ENCODE measurements at places on chromosomes 16 and 17.
A peak's percentile ranks its signal among the peaks of the same experiment; 100 is the strongest.

- no peak for DNase-seq
These were observed 70.7 kb upstream of the GNAO1 start for GRCh38 chr16:56120447-56121155.

GRCh38 chr17:14211246-14211645, 25.4 kb downstream of the CDRT15 start:
- DNase-seq, result no peak

- DNase-seq, result no peak
These were observed 531.8 kb upstream of the CDH5 start for GRCh38 chr16:65834688-65835087.

DNA sequence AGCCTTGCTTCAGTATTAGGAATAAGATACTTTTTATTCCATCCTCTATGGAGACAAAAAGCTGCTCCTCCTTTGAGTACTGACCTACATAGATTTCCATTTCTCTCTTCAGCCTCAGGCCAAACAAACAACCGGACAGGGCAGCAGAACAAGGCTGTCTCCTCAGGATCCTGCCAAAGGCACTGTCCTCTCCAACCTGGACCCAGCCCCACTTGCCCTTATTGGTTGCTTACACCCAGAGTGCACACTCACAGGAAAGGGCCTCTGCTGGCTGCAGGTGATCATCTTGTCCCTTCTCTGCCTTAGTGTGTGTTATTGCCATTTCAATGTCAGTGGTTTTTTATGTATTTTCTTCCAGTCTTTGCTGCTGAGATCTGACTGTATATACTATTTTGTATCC, 26.6 kb downstream of the LIG3 start:
- no peak for DNase-seq

- peak; percentile 32 for DNase-seq
These were observed 124.9 kb downstream of the METRNL start for GRCh38 chr17:83204230-83204725.

DNA sequence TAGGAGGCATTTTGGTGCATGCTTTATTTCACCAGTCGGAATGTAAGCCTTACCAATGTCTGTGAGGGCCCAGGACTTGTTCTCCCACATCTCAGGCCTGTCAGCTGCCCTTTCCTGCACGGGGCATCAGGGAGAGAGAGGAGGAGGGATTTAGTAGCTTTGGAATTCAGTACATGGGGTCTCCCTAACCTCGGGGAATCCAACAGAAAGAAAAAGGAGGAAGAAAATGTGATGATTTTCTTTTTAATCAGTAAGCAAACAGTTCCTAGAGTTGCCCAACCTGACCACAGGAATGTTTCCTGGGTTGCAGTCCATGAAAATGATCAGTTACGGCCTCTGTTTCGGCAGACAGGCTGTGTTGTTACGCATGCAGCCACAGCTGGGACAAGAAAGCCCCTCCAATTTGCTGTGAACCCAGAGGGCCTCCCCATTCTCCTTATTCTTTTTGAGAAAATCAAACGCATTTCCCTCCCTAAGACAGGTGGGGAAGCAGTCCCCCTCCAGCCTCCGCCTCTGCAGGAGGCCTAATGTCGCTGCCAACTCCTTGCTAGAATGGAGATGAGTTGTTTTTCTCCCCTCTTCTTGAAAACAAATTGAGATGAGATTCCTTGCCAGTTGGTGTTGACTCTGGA, 53.1 kb upstream of the TANGO6 start:
- DNase-seq, result no peak

DNA sequence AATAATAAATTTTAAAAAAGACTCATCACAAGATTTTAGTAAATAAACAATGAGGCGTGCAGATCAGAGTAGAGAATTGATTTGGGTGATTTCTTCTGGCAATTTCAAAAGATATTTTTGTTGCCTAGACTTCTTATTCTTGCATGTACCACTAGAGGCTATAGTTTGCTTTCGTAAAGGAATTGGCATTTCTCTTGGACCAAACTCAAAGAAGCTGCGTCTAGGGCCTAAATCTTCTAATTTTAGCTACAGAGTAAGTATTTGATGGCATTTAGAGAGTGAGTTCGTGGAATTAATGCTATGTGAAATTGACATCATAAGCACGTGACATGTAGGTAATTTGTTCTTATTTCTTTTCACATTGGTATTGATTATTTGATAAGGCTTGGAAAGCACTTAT, 24.4 kb upstream of the ABCC11 start:
- DNase-seq, result no peak

GRCh38 chr16:79609861-79610260, 9.3 kb upstream of the MAF start:
- DNase-seq, result no peak

GRCh38 chr16:81755915-81756614, 23.0 kb upstream of the PLCG2 start:
- DNase-seq, result no peak

GRCh38 chr17:40352779-40353394, 11.7 kb downstream of the GJD3 start:
- no peak for DNase-seq

GRCh38 chr17:48100591-48101011, 677 bp downstream of the CBX1 start:
- no peak for DNase-seq

- no peak for DNase-seq
These were observed 62.0 kb upstream of the AMZ2 start for GRCh38 chr17:68185820-68186219.

DNA sequence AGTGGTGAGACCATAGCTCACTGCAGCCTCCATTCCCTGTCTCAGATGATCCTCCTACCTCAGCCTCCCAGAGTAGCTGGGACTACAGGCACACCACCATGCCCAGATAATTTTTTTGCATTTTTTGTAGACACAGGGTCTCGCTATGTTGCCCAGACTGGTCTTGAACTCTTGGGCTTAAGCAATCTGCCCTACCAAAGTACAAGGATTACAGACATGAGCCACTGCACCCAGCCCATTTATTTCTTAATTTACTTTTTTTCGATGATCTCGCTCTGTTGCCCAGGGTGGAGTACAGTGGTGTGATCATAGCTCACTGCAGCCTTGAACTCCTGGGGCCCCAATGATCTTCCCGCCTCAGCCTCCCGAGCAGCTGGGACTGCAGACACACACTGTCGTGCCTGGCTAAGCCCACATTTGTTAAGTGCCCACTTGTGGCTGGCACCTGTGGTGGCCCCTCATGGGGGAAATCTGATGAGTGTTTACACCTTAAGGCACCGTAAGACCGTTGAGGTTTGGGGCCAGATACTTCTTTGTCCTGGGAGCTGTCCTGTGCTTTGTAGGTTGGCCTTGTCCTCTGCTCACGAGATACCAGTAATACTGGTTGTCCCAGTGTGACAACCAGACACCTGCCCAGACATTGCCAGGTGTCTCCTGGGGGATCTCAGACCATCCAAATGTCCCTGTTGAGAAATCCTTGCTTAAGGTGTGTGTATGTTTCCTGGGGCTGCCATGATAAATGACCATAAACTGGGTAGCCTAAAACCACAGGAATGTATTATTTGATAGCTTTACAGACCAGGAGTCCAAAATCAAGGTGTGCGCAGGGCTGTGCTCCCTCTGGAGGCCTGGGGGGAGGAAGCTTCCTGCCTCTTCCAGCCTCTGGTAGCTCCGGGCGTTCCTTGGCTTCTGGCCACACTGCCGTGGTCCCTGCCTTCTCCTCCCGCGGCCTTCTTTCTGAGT, 141.4 kb upstream of the GSE1 start:
- DNase-seq, result no peak

- DNase-seq, result no peak
These were observed 43.6 kb downstream of the RNF157 start for GRCh38 chr17:76196675-76197074.

GRCh38 chr17:73541111-73541510, 103.1 kb downstream of the SDK2 start:
- DNase-seq, result no peak

DNA sequence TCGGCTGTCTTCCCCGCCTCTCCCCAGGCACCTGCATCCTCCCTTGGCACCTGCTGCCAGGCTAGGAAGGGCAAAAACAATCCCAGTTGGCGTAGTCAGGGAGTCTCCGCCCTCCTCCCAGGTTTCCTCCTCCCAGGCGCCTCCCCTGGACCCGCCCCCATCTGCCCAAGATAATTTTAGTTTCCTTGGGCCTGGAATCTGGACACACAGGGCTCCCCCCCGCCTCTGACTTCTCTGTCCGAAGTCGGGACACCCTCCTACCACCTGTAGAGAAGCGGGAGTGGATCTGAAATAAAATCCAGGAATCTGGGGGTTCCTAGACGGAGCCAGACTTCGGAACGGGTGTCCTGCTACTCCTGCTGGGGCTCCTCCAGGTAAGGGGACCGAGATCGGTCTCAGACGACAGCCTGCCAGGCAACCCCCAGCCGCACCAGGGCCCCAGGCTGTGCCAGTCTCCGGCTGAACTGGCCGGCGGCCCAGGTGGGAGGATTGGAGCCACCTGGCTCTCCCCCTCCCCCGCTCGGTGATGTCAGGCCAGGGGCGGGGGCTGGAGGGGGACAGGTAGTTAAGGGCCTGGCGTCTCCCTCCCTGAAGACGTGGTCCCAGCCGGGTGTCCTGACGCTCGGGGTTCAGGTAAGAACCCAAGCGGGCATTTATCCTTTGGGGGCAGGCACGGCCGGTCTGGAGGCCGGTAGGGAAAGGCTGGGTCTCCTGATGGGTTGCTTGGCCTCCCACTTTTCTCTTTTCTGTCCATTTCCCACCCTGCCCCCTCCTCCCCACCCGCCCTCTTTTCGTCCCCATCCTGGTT, at the start of gene GRB7:
Gene GRB7, plus strand, starts transcription at position 179 of the 808 bp plus-strand sequence. CDS start 4,364 bp downstream, outside the sequence.
- DNase-seq, result no peak

- no peak for DNase-seq
These were observed 209.2 kb downstream of the RPTOR start for GRCh38 chr17:80753685-80754345.

DNA sequence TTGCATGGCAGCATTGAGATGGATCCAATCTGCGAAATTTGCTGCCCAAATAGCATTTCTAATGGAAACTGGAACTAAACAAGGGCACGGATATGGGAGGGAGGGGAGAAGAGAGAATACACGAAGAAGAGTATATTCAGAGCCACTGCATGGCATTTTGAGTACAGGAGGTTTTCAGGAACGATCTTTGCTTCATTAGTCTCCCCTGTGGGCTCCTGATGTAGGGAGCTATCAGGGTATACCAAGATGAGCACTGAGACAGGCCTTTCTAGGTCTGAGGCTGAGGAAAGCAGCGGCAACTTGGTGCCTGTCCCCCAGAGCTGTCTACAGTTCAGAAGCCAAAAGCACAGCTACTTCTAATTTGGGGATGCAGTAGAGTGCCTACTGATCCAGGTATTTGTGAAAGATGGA, 257.7 kb upstream of the PMFBP1 start:
- no peak for DNase-seq

DNA sequence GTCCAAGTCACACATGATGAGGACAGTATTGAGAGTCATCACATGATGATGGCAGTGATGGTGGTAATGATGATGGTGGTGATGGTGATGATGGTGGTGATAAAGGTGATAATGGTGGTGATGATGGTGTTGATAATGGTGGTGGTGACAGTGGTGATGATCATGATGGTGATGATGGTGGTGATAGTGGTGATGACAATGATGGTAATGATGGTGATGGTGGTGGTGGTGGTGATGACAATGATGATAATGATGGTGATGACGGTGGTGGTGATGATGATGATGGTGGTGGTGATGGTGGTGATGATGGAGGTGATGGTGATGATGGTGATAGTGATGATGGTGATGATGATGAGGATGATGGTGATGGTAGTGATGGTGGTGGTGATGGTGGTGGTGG, 190.2 kb upstream of the ZNF469 start:
- DNase-seq, result no peak

GRCh38 chr16:65769776-65770438, 596.6 kb upstream of the CDH5 start:
- no peak for DNase-seq

- DNase-seq, result no peak
These were observed 20.6 kb downstream of the B9D1 start for GRCh38 chr17:19341641-19342610.

GRCh38 chr17:691423-691822, 23.2 kb downstream of the VPS53 start:
- DNase-seq, result no peak

DNA sequence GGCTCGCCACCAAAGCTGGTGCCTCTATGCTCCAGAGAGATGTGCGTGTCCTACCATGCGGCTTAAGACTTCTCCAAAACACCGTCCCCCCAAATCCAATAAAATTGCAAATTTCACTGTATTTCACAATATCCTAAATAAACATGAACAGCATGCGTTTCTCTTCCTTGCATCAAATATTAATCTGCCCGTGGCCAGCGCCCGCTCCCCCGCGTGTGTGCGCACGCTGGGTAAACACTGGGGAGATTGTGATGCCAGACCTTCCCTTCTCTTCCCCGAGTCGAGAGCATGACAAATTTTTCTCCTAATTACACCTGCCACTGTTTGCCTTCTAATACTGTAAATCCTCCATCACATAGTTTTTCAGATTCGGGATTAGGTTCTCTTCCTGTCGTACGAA, 148.1 kb downstream of the MRM1 start:
- DNase-seq, result no peak

GRCh38 chr17:37373530-37374159, 2.1 kb upstream of the C17orf78 start:
- peak; percentile 85 for DNase-seq

DNA sequence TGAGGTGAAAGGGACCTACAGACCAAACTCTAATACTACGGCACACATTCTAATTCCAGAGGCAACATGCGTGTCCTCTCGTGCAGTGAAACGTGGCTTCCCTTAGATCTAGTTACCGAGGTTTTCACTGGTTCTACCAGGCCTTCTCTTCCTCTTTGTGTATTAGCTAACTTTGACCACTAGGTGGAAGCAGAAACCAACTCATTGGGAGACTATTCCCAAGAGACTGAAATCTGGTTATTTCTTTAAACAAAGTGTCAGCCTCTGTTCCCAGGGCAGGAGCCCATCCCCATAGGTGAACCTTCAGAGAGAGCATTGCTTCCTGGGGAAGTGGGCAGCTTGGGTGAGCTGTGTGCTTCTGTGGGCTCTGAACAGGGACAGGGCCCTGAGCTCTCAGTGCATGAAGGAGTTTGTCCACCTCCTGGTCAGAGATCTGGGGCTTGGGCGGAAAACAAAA, 19.7 kb upstream of the RCVRN start:
- no peak for DNase-seq

- DNase-seq, result peak; percentile 61
These were observed 76.7 kb downstream of the CHD9 start for GRCh38 chr16:53131363-53132071.

- DNase-seq, result no peak
These were observed 12.9 kb downstream of the MAP1LC3B start for GRCh38 chr16:87404764-87405625.
